ENCODE measurements at places on chromosomes 5 and 9.
A peak's percentile ranks its signal among the peaks of the same experiment; 100 is the strongest.

- DNase-seq: no peak
These were observed 82.8 kb upstream of the PDE4D start for GRCh38 chr5:59976342-59976741.

- no peak for DNase-seq
These were observed 27.7 kb upstream of the DAPK1 start for GRCh38 chr9:87469793-87470465.

GRCh38 chr9:75707191-75707590 is 183.3 kb upstream of the PCSK5 start:
- DNase-seq: no peak

DNA sequence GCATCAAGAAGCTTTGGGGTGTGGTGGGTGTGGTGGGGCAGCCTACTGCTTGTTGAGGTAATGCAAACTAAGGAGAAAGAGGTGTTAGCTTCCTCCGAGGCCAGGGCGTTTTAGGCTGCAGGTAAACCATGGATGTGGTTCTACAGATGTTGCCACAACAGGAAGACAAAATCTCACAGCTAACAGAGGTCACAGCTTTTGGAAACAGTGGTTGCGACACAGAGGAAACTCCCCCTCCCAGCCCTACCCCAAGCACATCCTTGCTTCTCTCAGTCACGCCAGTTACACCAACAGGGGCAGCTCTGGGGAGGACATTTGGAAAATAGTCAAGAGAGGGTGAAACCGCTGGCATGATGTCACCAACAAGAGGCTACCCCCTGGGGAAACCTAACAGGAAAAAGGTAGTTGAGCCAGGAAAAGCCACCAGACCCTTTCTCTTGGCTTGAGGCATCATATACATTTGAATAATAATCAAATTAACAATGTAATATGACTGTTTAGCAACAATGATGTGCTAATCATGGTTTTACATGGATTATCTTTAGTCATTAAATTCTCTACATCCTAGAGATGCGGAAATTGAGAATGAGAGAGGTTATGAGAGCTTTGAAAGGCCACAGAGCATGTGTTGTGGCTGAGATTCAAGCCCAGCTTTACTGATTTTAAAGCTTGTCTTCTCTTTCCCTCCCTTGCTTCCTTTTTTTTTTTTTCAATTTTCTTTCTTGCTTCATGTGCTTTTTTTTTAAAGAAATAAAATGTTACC is 82.2 kb upstream of the IL12B start:
- peak; percentile 70 for DNase-seq

GRCh38 chr9:99638971-99639370 is 182.7 kb upstream of the NR4A3 start:
- no peak for DNase-seq

GRCh38 chr9:2082772-2083171 is 67.6 kb downstream of the SMARCA2 start:
- no peak for DNase-seq

DNA sequence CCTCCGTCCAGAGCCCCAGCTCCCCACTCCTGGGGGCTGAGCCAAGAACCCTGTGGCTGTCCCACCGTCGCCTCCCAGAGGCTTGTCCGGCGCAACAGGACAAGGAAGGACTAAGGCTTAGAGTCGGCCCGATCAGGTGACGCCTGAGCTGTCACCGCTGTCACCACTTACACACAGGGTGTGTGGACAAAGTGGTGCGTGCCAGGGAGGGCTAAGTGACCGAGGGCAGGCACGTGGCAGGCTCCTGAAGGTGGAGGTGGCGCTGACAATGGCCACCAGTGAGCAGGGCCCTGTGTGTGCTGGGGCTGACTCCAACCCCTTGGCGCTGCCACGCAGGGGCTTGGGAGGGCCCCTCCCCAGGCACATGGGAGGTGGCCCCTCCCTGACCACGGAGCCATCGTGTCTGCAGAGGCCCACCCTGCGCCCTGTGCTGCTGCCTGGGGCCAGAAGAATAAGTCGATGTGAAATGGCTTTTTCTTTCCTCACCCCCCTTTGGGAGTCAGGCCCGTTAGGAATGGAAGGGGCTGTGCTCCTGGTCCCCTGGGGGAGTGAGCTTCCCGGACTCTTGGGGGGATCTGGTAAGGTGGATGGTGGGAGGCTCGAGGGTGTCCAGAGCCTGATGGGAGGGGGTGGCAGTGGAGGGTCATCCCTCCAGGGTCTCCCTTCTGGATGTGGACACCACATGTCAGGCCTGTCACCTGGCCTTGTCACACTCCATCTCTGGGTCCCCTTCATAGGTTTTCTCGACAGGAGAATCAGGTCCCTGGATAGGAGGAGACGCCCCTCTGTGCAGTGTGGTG is 2.6 kb upstream of the GPSM1 start:
- no peak for DNase-seq

GRCh38 chr5:14035859-14036503 is 91.5 kb upstream of the DNAH5 start:
- no peak for DNase-seq

DNA sequence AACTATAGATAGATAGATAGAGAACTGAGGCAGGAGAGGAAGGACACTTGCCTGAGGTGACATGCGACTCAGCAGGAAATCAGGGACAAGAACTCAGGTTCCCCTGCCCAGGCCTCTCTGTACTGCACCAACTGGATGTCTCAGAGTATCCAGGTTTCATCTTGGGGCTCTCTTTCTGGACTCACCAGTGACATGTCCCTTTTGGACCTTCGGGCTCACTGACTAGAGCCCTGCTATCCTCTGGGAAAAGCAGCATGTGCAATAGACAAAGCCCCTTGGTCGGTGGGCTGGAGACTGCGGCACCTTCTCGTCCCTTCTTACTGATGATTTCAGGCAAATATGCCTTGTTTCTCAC is 104.5 kb downstream of the RGS3 start:
- DNase-seq: no peak

DNA sequence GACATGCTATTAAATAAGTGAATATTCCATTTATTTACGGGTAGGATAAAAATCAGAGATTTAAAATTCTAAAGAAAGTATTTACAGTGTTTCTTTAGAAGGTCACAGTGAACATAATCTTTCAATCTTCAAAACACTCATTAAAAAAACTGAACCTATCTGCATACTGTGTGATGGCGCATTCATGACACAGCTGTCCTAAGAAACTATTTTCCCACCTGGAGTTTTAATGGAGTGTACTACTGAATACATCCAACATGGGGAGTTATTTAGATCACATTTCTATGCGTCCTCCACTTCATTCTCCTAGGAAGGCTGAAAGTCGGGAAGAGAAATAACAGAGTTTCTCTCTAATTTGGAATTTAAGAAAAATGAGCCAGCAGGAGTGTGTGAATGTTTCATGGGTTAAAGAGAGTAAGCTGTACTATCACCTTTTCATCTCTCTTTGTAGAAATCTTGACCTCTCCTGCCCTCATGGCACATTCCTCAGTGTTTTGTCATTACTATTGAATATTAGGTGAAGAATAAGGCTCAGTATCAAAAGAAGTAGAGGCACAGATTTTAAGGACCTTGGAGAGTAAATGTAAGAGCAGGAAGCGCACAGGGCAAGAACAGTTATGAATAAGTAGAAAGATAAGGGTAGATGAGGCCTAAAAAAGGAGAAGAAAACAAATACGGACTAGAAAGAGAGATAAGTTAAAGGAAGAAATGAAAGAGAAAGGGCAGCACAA is 551.2 kb upstream of the TUSC1 start:
- no peak for DNase-seq

DNA sequence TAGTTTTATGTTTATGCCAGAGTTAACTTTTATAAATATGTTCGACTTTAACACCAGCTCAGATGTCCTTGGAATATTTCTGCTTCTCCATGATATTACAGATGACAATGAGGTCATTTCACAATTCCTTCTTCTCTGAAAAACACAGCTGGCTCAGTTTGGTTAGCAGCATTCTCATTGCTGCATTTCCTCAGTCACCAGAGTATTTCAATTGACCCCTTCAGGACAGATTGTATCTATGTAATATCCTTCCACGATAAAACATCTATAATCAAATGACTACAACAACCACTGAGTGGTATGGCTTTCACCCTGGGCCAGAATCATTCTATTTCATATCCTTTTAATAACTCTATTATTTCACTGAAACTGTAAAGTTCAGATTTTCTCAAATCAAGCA is 148.7 kb downstream of the OXCT1 start:
- no peak for DNase-seq

DNA sequence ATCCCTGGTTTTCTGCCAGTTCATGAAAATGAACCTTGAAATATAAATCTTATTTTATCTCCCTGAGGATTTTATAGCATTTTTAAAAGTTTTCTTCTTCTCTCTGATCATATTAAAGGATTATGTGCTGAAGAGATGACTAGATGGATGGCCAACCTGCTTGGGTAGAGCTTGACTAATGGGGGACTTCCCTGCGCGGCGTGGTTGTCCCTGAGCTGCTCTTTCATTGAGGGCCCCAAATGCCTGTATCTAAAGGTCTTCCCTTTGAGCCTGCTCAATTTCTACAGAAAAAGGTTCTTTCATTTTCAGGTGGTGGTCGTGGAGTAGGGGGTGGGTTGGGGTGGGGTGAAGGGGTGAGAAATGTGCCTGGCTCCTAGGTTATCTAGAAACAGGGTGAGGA is 20.5 kb upstream of the CDKN2AIPNL start:
- DNase-seq: peak; percentile 19

DNA sequence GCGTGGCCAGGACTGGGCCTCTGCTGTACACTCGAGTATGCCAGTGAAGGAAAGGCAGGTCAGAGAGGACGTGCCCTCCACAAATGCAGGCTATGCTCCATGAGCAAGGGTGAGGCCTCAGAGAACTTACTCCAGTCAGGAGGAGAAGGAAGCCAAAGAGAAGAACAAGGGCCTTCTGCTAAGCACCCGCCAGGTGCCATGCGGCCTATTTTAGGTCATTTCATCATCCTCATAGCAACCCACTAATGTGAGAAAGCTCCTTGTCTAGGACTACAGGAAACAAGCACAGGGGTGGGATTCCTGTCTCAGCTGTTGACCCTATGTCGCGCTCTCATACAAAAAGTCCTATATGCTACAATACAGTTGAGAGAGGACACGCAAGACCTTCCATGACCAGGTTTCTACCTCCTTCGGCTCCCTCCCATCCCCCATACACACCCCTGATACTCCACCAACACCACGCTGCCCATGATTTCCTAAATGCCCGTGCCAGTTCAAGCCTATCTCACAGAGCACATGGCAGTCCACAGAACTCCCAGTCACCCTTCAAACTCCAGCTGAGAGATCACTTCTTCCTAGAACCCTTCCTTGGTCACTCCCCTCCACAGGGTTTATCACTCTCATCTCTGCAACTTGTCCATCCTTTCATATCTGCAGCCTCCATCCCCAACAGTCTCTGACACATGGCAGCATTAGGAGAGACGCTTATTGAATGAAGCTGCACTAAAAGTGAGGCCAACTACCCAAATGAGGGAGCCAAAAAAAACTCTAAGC is 26.8 kb downstream of the PSMB7 start:
- no peak for DNase-seq

DNA sequence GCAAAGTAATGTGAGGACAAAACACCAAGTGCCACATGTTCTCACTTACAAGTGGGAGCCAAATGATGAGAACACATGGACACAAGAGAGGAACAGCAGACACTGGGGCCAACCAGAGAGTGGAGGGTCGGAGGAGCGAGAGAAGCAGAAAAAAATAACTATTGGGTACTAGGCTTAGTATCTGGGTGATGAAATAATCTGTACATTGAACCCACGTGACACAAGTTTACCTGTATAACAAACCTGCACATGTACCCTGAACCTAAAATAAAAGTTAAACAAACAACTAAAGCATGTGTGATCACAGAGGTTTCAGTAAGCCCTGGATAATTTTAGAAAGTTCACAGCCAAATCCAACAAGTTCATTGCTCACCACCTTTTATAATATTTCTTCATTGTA is 160.1 kb downstream of the TENT4A start:
- no peak for DNase-seq

GRCh38 chr5:109911731-109912130 is 222.0 kb downstream of the MAN2A1 start:
- DNase-seq: no peak

DNA sequence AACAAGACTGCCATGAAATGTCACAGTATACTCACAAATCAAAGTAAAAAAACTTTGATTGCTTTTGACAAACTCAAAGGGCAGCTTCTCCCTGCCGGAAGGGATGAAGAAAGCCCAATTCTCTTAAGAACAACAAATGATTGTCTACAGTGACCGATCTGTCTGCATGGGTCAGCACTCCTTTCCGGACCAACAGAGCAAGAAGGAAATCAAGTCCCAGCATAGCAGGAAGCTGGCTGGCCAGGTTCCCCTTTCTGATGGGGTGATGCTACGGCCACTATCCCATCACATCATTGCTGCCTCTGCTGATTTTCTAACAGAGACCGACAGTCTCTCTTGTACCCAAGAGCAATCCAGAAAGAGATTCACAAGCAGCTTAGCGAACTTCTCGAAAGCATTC is 692 bp downstream of the C1QTNF3 start:
- no peak for DNase-seq

DNA sequence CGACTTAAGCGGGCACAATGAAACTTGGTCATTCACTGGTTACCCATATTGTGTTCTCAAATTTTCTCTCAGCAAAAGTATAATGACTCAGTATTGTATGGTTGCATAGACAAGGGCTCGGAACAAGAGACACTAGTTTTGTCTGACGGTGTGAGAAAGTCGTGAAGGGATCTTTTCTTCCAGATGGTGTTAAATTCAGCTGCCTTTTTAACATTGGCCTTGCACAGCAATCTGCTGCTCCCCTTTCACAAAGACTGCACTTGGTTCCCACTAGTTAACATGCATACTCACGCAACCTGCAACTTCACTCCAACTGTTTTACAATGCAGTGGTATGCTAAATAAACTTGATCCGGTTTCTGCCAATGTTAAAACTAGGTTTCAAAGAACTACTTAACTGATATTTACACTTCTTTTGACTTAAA is 219.2 kb downstream of the MEF2C start:
- DNase-seq: no peak

GRCh38 chr9:70135176-70135575 is 91.5 kb downstream of the MAMDC2 start:
- no peak for DNase-seq

GRCh38 chr5:6043491-6044310 is 334.6 kb downstream of the MED10 start:
- DNase-seq: no peak

Data from activated CD4-positive, alpha-beta T cell treated with anti-CD3 and anti-CD28 coated beads, Interleukin-2, amount 50 U/mL, for 48 hours (primary cell).